ENCODE measurements at places on chromosomes 16 and 17.

GRCh38 chr17:44067545-44067940 lies 1.1 kb upstream of the LSM12 start:
- DNase-seq = no peak

DNA sequence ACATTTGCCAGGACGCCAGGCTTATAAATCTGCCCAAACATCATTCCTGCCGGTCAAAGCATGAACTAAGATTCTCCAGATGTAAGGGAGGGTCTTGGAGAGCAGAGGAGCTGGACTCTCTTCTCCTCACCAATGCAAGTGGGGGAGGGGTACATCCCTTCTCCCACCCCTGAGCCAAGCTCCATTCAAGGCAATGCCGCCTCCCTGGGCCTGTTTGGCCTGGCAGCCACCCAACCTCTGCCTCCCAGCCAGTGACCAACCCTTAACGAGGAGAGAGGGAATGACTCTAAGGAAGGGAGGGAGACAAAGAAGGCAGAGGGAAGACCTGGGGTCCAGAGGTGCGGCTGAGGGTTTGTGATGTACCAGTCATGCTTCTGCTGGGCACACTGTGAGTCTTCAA lies 13.8 kb downstream of the C17orf50 start:
- no peak for DNase-seq

DNA sequence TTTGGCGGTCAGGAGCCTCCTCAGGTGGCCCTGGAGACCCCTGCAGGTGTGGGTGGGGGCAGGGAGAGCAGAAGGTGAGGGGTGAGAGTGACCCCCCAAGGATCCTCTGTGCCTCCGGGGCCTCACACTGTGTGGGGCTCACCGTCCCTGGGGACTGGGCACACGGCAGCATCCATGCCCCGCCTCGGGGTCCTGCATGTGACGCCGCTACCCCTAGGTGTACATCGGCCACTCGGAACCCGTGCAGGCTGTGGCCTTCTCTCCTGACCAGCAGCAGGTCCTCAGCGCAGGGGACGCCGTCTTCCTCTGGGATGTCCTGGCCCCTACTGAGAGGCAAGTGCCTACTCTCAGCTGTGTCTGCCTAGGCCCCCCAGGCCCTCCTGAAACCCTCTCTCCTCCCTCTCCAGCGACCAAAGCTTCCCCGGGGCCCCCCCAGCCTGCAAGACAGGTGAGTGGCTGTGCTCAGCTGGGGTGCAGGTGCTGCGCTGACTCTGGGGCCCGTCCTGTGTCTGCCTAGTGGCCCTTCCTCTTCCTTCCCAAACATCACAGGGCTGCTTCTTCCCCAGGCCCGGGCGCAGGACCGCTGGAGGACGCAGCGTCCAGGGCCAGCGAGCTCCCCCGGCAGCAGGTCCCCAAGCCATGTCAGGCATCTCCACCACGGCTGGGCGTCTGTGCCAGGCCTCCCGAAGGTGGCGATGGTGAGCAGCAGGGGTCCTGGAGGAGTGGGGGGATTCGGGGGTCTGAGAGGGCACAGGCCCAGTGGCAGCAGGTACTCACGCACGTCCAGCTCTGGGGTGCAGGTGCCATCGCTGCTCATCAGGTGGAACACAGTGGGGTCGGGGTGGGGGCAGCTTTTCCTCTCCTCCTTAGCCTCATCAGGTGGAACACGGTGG lies 9.0 kb upstream of the RHOT2 start:
- no peak for DNase-seq

GRCh38 chr16:55512941-55513340 lies 4.1 kb downstream of the LPCAT2 start:
- DNase-seq = no peak

- no peak for DNase-seq
Observed at GRCh38 chr16:86676254-86676670, 97.9 kb downstream of the FOXL1 start.

DNA sequence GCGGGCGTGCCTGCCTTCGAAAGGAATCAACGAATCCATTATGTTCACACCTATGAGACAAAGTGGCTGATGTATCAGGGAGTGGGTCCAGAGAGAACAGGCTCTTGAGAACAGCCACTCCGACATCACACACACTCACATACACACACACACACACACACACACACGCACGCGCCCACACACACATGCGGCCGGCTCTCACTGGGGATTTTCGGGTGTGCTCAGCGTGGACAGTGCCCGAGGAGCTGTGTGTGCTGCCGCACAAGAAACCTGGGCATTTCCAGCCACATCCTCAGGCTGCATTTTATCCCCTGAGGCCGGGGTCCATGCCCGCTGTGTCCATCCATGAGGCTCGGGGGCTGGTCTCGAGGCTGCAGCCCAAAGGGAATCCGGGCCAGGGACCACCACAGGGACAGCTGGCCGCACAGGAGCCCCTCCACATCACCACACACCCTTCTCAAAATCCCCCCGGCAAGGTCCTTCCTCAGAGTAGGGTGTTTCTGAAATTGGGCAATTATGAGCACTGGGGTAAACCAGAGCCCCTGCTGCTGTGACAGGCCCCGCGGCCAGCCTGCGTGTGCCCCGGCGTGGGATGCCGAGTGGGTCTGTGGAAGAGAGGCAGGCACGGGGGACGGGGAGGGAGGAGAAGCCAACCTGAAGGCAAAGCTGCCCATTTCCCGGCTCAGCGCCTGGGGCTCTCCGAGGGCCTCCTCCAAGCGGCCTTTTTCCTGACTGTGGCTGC lies 24.8 kb downstream of the MRM3 start:
- no peak for DNase-seq

Measured in stimulated activated CD4-positive, alpha-beta T cell treated with anti-CD3 and anti-CD28 coated beads, Interleukin-4, amount 100 ng/mL, for 4 hours (primary cell).